ENCODE measurements at places on chromosomes 5 and 9.

DNA sequence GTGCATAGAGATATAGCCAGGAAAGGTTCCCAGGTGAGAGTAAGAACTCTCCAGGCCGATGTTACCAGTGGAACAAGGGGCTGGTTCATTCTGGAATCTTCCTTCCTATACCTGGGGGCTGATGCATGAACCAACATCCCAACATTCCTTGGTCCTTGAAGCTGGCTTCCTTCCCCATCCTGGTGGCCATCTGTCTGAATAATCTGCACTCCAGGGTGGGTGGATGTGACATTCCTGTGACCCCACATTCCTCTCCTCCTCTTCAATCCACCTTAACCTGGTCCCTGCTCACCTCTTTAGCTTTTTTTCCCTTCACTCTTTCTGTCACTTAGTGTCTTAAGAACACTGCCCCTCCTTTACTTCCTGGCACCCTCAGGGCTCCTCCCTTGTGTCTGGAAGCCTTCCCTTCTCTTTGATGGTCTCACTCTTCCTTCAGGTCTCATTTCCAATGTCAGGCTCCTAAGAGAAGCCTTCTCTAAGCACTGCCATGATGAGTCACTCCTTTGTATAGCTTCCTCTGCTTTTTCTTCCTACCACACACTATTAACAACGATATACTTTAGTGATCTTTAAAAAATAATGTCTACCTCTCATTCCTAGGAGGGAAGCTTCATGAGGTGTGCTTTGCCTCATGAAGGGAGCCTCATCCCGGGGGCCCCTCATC is 80.3 kb downstream of the BOD1 start:
- no peak for DNase-seq

- DNase-seq: no peak
Observed at GRCh38 chr5:80704221-80704620, 49.4 kb upstream of the DHFR start.

DNA sequence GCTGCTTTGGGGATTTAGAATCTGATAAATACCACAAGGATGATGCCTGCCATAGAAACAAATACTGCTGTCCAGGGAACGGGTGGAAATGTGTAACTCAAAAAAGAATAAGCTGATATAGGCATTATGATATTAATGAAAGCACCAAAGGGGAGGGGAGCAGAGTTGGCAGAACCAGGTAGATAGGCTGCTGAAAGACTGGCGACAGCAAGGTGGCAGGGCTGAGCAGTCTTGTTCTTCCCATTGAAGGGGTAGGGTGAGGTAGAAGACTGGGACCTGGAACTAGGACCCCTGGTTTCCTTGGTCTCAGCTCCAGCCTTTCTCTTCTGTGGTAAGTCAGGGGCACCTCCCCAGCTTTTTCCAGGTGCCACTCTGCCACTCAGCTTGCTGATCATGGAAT is 31.4 kb upstream of the TMOD1 start:
- no peak for DNase-seq

DNA sequence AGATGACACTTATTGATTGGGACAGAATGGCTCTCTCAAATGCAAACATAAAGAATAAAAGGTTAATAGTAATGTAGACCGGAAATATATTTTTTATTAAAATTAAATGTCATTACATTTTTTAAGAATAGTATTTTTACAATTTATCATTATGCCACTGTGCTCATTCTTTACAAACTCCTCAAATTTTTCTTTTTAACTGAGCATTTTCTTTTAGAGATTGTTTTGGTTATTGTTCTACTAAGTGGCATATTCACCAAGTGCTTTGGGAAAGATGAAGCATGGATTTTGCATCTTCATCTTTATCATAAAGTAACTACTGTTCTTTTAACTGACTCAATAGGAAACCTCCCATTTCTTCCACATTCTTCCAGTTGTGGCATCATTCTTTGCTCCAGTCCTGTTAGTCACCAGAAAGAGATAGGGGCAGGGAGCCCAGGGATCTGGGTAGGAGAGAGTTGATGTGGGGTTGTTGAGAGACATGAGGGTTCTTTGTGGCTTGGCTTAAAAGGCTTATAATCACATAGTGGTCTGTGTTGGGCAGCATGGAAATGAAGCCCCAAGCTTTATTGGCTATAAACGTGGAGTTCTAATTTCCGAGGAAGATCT is 69.8 kb downstream of the SYK start:
- no peak for DNase-seq

DNA sequence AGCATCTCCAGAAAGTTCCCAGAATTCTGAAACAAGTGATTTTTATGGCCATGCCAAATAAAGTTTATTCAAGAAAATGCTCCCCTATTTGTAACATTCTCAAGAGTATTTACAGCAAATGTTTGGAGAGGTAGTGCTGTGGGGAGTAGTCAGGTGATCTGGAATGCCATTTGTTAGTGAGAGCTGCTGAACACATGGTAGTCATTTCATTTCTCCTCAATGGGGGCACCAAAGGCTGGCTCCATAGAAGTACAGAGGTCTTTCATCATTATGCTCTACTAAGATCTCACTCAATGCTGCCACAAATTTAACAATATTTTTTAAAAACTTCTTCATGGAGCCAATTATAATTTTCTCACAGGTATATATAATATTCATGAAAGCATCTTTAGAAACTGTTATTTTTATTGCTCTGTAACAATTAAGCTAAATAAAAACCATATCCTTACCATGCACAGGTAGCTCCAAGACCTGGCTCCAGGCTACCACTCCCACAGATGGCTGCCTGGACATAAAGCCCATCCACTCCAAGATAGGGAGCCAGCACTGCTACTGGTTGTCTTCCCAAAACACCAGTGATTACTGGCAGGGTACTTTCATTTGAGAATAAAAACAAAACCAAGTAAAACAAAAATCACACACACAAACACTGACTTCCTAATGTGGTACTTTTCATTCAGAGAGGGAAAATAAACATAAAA is 200.8 kb downstream of the PLK2 start:
- no peak for DNase-seq

- DNase-seq: peak; percentile 63
Observed at GRCh38 chr9:75087824-75088645, at the start of the genes NMRK1 and OSTF1. Gene NMRK1 (minus strand): TSS chr9:75088155. CDS start chr9:75083115, 5,040 bp downstream. Gene OSTF1 (plus strand): TSS chr9:75088514. CDS start chr9:75088693, 179 bp downstream.

- no peak for DNase-seq
Observed at GRCh38 chr9:104278929-104279496, 184.9 kb downstream of the SMC2 start.

DNA sequence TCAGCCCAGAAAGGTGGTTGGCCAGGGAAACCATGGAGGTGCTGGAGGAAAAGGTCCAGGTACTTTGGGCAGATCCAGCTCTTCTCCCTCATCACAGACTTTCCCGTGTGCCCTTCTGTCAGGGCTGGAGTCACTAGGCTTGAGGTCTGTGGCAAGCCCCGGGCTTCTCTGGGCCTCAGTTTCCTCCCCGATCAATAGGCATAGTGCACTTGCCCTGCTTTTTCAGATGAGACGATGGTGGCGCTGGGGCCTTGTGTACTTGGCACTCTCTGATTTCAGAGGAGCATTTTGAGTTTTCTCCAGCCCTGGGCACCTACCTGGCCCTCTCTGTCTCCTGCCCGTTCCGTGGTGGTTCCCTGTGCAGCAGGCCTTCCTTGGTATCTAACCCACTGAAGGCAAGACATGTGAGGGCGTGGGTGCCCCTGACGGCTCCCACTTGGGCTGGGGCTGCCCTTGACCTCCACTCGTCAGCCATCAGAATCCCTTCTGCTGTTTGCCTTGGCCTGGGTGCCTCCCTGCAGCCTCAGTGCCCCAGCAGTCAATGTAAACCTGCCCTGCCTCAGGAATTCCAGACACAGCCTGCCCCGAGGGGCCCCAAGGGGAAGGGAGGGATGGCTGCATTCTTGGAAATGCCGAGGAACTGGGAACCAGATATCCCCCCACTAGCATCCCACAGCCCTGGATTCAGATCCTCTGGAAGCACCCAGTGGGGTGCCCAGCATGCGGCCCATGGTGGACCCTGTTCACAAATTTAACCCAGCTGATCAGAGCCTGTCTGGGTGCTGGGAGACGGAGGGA is 66.3 kb upstream of the COL5A1 start:
- no peak for DNase-seq

DNA sequence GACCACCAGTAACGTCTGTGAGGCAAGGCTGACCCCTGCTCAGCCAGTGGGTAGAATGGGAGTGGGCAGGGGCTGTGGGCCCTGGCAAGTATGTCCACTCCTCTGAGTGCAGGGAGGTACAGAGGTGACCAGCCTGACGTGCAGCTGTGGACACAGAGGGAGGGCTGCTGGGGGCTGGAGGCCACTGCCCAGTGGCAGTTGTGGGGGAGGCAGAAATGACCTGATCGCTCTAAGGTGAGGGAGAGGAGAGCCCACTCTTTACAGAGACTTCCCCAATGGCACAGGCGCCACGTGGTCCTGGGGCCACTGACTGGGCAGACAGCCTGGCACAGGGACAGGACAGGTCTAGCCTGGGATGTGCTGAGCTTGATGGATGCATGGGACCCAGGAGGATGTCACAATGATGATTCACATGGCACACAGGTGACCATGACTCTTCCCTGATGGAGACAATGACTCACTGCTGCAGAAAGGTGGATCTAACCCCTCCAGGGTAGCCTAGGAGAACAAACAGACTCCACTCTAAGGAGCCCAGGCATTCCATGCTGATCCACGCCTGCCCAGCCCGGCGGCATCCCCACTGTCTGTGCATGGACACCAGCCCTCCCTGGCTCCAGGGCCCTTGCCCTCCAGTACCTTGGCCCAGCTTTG is 7.7 kb downstream of the LPCAT1 start:
- no peak for DNase-seq

DNA sequence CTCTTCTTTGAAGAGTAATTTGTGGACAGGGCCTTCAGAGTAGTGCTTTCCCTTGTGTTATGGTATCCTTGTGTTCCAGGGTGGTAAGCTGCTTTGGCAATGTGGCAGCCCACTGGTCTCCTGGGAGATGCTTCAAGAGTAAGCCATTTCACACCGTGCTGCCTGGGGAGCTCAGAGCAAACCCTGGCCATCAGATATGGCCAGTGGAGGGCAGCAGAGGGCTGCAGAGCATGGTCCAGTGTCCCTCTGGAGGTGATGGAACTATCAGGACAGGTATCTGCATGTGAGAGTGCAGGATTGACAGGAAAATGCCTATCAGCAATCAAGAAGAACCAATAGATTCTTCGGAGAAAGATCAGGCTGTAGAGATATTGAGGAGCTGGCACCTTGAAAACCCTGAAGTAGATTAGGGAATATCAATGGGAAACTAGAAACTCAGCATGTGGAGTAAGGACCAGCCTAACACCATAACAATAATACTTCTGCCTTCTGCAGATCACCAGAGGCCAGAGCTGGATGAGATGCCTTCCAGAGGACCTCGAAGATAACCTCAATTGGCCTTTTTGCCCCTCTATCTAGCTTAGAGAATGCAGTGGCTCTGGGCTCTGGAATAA is 90.8 kb downstream of the PLPPR1 start:
- peak; percentile 72 for DNase-seq

- DNase-seq: no peak
Observed at GRCh38 chr9:95839012-95839411, 36.5 kb upstream of the ERCC6L2 start.
